Aorta (tissue), 5 donors: ENCODE measurements at places on chromosomes 13 and 19. TPM values are rescaled to one million over a fixed set of nuclear protein-coding genes. Genes with fewer than 3 reads are reported as not detected.

- DNase-seq = no peak
Observed at GRCh38 chr19:5832061-5832460, 7.4 kb downstream of the FUT6 start.

The CCL25 gene
- total RNA-seq = not detected

The NLRP4 gene
- total RNA-seq = not detected

The CADM4 gene
- total RNA-seq = 2.9 TPM

DNA sequence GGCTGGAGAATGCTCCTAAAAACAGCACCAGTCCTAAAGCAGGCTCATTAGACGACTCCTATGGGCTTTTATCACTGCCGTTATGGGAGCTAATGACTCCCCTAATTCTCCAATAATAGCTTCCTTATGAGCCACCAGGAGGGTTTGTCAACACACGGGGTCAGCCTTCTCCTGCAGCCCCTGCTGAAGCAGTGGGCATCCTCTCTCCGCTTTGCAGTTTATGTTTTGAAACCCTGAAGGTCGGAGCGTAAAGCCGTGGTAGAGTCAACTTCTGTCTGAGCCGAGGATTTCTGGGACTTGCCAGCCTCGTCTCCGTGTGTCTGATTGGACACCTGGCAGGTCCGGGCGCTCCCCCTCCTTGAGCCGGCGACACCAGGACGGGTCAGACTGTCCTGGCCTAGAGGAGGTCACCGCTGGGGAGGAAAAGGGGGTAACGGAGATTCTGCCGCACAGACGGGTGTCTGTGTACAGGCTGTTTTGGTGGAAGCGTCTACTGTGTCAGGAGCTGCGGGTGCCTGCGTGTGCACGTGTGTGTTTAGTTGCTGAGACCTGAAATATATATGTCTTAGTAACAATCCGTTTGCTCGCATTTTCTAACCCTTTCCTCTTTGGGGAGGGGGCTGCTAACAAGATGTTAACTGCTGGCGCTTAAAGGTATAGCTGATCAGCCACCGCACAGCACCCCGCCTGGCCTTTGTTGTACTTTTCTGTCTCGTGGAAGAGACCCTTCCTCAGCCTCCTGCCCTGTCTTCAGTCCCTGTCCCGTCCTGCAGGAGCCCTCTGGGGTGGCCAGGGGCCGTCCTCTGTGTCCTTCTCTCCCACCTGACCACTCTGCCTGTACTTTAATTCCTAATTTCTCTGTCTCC lies 1.9 kb downstream of the KDM4B start:
- DNase-seq = no peak

The KIR2DL4 gene
- total RNA-seq = not detected

GRCh38 chr13:40993987-40994386 lies 25.1 kb downstream of the ELF1 start:
- DNase-seq = no peak

DNA sequence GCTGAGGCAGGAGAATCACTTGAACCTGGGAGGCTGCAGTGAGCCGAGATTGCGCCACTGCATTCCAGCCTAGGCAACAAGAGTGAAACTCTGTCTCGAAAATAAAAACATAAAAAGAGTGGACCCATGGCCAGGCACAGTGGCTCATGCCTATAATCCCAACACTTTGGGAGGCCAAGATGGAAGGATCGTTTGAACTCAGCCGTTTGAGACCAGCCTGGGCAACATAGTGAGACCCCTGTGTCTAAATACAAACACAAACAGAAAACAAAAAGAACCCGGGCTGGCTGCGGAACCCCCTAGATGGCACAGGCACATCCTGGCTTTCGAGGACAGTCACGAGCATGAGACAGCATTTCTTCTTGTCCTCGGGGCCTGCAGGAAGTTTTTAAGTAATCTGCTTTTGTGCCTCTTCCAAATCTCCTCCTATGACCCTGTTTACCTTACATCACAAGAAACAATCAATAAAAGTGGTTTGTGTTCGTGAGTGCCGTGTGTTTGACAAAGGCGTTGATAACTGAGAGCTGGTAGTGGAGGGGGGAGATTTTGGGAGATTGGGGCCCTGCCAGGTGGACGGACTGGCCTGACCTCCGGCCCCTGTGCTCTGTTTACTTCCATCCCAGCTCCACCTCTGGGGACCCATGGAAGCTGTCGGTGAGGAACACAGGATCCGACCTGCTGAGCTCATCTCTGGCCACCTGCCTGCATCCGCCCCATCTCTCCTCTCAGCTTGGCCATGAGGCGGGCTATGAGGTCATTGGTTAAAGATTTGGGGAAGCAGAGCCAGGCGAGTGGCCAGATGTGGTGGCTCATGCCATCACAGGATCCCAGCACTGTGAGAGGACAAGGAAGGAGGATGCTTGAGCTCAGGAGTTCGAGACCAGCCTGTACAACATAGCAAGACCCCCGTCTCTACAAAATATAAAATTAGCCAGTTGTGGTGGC lies 5.9 kb upstream of the GDF15 start:
- peak; percentile 93 for DNase-seq

The NLRP5 gene
- total RNA-seq = not detected

The ETV2 gene
- total RNA-seq = 1.2 TPM

The ZNF793 gene
- 8.3 TPM for total RNA-seq

DNA sequence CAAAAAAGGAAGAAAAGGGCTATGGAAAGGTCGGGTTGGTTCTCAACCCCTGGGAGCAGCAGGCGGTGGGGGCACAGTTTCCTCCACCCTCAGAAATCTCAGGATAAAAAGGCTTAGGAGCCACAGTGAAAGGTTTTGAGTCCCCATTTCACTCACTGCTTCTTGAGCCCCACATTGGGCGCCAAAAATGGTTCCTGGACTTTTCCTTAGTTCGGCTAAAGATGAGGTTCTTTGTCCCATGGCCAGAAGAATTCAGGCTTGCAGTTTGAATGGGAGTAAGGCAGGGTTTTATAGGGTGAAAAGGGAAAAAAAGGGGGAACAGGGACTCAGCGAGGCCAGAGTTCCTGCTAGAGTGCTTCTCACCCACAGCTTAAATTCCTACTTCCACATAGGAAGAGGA lies 179.5 kb downstream of the GGACT start:
- DNase-seq = no peak

DNA sequence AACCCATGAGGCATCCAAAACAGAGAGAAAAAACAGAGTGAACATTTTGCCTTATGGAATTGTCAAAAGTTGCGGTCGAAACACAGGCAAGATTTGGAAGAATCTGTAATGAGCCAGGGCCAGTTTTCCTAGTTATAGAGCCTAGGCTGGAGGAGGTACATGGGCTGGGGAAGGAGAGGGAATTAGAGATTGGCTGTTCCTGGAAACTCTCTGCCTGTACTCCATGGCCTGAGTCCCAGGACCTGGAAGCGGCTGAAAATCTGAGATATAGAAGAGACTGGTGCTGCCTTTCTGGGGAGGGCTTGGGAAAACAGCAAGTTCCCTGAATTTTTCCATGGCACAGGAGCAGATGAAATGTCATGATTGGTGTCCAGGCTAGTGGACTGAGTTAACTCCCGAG lies 122.8 kb upstream of the KLF12 start:
- DNase-seq = peak; percentile 47

DNA sequence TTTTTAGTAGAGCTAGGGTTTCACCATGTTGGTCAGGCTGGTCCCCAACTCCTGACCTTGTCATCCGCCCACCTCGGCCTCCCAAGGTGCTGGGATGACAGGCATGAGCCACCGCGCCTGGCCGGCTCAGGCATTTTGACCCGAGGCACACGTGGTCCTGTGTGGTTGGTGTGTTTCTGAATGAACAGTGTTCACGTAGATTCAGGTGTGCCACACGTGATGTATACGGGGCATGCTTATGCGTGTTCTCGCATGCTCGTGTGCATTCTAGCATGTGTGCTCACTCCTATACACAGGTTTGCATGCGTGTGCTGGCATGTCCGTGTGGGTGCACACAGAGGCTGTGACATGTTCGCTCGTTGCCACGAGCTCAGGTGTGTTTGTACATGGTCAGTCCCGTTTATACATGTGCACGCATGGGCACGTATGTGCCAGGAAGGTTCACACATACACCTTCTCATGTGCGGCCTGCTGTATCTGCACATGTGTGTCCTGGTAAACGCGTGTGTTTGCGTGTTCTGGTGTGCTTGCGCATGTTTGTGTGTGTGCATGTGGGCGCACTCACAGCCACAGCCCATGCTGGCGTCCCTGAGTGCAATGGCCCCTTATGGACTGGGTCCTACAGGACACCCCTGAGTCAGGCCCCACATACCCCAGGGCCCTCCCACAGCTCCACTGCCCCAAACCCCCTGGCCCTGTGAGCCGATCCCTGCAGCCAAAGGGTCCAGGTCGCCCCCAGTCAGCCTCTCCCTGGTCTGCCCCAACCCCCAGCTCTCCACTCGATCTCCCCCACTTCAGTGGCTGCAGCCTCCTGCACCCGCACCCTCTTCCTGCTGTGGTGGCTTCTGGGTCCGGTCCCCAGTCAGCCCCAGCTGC lies 20.6 kb upstream of the TCF3 start:
- DNase-seq = no peak

DNA sequence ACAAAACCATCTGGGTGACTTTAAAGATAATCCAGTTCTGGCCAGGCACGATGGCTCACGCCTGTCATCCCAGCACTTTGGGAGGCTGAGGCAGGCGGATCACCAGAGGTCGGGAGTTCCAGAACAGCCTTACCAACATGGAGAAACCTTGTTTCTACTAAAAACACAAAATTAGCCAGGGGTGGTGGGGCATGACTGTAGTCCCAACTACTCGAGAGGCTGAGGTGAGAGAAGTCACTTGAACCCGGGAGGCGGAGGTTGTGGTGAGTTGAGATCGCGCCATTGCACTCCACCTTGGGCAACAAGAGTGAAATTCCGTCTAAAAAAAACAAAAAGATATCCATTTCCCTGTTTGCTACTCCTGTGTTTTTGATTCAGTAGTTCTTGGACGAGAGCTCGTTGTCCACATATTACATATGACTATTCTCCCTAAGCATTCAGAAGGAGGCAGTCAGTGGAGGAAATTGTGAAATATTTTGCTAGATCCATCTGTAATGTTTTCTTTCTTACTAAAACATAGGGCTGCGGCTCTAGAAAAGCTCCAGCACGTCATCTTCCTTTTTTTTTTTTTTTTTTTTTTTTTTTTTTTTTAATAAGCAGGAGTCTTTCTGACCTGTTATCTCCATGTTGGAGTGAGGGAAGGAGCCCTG lies 33.6 kb downstream of the ZNF701 start:
- no peak for DNase-seq

- no peak for DNase-seq
Observed at GRCh38 chr19:49106648-49107135, 7.5 kb upstream of the LIN7B start.

GRCh38 chr19:13872695-13873389 lies 4.1 kb upstream of the NANOS3 start:
- DNase-seq = no peak

- DNase-seq = no peak
Observed at GRCh38 chr13:112776971-112777370, 87.1 kb downstream of the ATP11A start.

DNA sequence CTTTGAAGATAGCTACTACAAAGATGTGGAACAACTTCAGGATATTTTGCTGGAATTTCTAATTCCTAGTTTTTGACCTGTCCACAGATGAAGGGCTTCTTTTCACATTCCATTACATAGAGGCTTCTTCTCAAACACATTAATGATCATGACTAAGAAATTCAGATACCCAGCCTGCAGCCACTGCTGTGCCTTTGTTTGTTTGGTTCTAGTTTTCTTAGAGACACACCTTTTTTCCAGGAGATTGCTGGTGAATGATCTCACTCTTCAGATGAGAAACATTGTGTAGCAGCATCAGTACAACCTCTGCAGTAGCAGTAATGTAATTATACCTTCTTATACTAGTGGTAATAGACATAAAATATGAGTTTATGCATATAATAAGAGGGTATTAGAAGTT lies 5.0 kb downstream of the TDRD3 start:
- no peak for DNase-seq

DNA sequence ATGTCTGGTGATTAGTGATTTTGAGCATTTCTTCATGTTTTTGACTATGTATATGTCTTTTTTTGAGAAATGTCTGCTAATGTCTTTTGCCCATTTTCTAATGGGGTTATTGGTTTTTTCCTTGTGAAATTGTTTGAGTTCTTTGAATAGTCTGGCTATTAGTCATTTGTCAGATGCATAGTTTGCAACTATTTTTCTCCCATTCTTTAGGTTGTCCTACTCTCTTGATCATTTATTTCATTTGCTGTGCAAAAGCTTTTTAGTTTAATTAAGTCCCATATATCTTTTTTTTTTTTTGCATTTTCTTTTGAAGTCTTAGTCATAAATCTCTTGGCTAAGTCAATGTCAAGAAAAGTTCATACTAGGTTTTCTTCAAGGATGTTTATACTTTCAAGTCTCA lies 449.8 kb downstream of the DACH1 start:
- DNase-seq = no peak

- no peak for DNase-seq
Observed at GRCh38 chr19:38638461-38638860, 9.0 kb upstream of the ACTN4 start.

The ZNF570 gene
- total RNA-seq = 6.0 TPM

DNA sequence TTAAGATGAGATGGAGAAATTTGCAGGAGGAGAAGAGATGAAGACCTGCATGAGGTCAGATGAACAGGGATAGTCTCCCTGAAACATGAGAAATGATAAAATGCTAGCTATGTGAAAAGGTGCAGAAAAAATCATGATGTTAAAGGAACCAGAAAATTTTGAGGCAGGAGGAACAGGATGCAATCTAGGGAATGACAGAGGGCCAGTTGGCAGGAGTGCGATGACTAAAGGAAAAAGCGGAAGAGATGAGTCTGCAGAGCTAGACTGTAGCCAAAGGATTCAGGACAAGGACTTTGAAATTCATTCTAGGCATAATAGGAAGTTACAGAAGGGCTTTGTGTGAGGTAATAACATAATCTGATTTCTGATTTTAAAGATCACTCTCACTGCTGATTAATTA lies 77.9 kb downstream of the TRPC4 start:
- DNase-seq = no peak

DNA sequence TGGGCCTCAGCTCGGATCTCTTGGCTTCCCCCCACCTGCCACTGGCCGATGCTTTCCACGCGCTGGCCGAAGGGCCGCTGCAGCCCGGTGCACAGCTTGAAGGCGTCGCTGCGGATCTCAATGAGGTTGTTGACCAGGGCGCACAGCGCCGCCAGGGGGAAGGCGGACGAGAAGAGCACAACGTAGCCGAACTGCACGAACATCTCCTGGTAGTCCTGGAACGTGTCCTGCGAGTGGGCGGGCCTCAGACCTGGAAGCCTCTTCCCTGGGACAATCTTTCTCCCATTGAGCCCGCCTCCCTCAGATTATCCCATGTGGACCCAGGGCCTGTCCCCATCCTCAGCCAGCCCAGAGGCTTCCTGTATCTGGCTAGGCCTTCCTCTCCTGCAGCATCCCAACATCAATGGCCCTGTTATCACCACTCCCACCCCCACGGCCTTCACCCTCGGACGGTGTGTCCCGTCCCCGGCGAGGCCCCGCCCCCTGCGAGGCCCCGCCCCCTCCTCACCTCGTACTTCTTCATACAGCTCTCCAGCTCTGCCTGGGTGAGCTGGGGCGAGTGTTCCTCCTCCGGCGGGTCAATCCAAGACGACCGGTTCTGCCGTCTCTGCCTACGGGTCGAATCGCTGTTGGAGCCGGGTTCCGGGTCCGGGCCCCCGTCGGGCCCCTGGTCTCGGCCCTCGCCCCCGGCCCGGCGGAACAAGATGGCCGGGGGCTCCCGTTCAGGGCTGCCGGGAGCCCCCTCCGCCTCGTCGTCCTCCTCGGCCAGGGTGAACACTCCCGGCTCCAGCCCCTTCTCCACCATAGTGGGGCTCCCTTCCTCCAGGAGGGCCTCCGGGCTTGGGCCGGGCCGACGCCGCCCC lies 6.8 kb downstream of the ANO8 start:
- no peak for DNase-seq

The ZNF90 gene
- total RNA-seq = 6.5 TPM

The SCEL gene
- not detected for total RNA-seq

The OR1I1 gene
- not detected for total RNA-seq

The ZNF550 gene
- 8.9 TPM for total RNA-seq

The NMRK2 gene
- 2.4 TPM for total RNA-seq

GRCh38 chr13:51643105-51643881 lies 59.0 kb downstream of the WDFY2 start:
- DNase-seq = no peak
